CD4-positive, CD25-positive, alpha-beta regulatory T cell (primary cell): ENCODE measurements at places on chromosomes 7 and 10.

GRCh38 chr7:17166824-17167379 lies 131.6 kb upstream of the AHR start:
- no peak for DNase-seq

DNA sequence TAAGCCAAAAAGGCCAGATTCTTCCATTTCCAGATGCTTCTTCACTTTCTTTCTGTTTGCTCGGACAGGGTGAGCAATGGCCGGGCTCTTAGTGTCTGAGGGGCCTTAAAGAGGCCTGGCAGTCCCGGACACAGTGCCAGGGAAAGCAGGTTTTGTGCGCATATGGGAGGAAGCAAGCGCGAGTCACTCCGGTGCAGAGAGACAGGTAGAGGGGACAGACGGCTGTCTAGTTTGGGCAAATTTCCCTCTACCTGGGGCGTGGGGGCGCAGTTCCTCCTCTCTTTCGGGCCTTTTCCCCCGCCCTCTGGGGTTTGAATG lies 4.7 kb downstream of the NEUROD6 start:
- no peak for DNase-seq

DNA sequence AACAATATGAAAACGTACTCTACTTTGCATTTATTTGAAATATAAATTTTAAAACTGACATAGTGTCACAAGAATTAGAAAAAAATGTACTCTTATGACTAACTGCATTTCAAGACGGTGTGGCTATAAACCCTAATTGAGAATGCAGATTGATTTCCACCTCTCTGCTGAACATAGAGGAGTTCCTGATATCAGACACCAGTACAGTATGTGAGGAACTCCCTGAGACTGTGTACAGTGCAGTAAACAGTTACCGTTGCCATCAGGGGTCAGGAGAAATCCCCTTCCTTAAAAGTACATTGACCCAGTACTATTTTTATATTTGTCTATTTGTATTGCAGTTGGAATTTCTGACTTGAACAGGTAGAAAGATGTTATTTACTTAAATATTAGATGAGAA lies 61.8 kb upstream of the DKK1 start:
- DNase-seq = no peak

DNA sequence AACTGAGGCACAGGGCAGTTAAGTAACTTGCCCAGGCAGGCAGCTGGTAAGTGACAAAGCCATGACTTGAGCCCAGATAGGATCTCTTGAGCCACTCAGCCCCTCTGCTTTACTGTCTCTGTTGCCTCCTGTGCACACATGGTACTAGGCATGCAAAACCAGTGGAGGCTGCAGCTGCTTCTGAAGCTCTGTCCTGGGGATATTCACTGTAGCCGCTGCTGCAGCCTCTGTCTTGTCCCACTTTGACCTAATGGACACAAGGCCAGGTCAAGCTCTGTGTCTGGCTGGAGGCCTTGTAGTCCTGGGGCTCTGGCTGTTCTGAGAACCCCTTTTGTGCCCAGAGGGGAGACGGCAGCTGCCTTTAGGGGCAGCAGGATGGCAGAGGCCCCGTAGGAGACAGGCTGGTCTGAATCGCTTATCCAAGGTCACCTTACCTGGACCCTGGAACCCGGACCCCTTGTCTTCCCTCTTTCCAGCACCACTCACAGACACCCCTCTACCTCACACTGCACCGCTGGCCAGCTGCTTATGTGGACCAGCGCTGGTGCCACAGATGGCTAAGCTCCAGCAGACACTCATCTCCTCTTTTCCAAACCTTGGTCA lies 57.6 kb downstream of the TSPAN15 start:
- DNase-seq = no peak

DNA sequence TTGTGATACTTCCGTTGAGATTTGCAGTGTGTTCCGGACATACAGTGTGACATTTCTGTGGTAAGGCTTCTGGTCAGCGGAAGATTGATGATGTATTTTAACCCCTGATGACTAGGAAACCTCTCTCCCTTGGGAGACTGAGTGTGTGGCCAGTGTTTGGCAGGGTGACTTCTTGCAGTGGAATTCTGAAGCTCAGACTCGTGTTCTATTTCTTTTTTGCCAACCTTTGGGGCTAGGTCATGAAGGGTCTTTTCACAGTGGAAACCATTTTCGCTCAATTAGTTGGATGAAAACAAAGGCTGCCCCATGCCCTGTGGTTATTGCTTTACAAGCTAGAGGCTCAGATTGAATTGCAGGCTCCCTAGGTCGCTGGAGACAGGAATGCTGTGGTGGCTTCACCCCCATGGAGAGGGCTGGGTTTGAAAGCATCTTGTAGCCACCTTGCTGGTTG lies 288.9 kb downstream of the BBS9 start:
- DNase-seq = no peak

- no peak for DNase-seq
Observed at GRCh38 chr7:93636276-93636675, 61.8 kb upstream of the CALCR start.

DNA sequence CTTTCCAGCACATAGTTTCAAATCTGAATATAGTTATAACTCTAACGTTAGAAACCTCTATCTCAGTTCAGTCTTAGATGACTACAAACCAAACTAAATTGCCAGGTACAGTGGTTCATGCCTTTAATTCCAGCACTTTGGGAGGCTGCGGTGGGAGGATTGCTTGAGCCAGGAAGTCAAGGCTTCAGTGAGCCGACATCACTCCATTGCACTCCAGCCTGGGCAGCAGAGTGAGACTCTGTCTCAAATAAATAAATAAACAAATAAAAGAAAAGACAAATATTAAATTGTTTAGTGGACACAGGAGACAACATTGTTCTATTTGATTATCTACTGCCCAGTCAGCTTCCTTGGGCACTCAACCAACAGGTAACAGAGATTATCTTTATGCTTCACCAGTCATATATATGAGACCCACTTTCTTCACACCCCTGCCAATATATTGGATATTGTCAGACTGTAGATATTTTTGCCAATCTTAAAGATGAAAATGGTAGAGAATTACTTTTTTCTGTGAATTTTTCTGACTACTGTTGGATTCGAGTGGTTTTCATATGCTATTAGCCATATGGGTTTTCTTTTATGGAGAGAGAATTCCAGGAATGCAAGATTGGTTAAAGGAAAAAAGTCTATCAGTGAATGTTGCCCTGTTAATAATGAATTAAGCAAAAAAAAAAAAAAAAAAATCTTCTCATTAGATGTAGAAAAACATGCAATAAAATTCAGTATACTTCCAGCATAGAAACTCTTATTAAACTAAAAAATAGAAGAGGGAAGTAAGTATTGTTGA lies 16.0 kb downstream of the HDAC9 start:
- no peak for DNase-seq

GRCh38 chr7:93562936-93563335 lies 11.6 kb downstream of the CALCR start:
- DNase-seq = no peak

DNA sequence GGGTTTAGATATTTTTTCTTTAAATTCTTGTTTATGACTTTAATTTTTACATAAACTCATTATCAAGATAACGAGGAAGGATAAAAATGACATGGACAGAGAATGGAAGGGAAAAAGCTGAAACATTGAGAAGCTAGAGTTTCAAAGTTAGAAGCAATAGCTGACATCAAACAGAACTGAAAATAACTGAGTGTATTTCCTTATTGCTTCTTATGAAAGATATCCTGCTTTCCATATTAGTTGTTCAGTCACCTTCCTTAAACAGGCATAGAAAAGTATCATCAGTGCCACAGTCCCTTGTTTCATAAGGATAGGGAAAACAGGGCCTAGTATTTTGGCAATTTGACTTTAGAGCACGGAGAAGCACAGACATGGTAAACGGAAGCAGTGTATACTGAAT lies 460.5 kb upstream of the GHITM start:
- DNase-seq = no peak

DNA sequence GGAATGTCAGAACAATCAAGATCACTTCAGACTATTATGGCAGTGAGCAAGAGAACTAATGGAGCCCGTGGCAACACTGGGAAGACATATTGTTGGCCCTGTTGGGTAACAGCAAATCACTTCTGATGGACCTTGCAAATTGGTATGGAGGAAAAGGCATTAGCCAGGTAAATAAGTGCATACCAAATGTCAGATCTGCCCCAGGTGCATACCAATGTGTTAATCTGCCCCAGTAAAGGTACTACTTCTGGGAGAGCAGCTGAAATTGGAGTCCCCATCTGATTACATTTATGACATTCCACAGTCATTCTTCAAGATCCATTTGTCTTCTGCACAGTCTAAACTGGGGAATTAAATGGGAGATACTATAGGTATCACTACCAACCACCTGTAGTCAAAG lies 3.7 kb upstream of the SGMS1 start:
- DNase-seq = no peak

DNA sequence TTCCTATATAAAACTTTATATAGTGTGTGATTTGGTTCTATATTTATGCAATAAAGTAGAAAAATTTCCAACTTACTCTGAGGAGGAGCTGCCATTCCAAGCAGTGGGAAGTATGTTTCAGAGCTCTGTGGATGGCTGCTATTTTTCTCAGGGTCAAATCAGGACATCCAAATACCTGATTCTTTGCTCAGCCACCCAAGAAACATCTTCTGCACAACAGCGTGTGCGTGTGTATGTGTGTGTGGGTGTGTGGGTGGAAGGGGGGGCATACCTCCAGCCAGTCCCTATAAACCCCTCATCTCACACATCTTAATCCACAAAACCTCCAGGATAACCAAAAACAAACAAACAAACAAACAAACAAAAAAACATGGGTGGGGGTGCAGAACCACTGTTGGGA lies 66.3 kb upstream of the EMX2 start:
- no peak for DNase-seq

DNA sequence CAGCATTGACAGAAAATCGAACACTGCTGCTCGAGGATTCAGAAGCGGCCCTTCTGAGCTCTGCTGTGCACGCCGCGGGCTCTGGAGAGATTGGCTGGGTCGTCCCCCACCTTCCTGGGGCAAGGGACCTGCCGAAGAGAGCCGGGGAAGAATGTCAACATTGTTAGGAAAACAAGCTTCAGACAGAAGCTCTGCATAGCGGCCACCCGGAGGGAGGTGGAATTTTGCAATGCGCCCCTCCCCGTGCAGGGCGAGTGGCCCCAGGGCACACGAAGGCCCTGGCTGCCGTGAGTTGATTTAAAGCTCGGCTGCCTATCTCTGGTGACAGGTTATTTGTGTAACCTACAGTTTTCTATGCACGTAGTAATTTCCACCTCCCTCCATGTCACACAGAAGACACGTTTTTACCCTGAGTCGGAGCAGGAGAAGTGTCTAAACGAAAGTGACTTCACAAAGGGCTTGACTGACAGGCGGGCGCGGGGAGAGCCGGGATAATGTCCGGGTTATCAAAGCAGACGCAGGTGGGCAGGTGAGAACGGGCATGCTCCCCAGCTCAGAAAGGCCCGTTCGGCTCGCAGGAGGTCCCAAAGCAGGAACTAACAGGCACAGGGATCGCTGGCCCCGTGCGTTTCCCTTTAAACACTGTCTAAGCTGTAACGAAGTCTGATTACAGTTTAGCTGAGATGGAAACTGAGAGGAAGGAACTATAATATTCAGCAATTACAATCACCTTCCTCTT lies 84.6 kb downstream of the PDGFA start:
- DNase-seq = no peak

GRCh38 chr7:135726276-135726788 lies 1.7 kb downstream of the SLC13A4 start:
- no peak for DNase-seq

DNA sequence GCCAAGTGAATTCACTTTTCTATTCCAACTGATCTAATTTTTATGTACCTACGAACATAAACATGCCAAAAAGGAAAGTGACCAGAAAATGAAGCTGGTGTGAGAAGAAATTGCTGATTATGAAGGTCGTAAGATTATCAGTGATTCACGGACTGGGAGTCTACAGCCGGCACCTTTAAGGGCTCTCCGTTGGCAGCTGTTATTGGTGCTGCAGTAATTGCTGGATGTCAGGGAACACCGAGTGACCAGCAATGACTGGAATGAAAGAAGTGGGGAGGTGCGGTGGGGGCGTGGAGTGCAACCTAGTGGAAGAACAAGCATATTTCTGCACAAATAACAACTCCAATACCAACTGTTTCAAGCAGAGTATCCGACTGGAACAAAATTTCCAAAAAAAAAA lies 109.8 kb upstream of the TARP start:
- DNase-seq = no peak

DNA sequence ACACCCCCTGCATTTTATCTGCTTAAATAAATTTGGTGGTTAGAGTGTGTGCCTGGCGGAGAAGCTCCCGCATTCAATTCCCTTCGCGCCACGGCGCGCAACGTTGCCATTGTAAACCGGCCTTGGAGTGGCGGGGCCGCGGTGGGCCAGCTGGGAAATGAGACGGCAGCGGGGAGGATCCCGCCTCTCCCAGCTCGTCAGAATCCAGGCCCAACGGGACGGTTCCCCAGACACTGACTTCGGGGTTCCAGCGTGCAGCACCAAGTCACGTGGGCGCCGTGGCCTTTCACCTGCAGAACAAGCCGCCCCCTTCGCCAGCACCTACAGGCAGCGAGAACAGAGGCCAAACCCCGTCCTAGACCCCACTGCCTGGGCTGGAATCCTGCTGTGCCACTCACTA lies 103.4 kb downstream of the GRID1 start:
- no peak for DNase-seq

GRCh38 chr10:114881901-114882300 lies 56.1 kb upstream of the TRUB1 start:
- DNase-seq = no peak

GRCh38 chr10:53697038-53697437 lies 924.5 kb upstream of the MBL2 start:
- no peak for DNase-seq

- no peak for DNase-seq
Observed at GRCh38 chr7:117974891-117975290, 101.7 kb upstream of the CTTNBP2 start.

- DNase-seq = no peak
Observed at GRCh38 chr7:137434946-137435345, 91.4 kb upstream of the PTN start.

DNA sequence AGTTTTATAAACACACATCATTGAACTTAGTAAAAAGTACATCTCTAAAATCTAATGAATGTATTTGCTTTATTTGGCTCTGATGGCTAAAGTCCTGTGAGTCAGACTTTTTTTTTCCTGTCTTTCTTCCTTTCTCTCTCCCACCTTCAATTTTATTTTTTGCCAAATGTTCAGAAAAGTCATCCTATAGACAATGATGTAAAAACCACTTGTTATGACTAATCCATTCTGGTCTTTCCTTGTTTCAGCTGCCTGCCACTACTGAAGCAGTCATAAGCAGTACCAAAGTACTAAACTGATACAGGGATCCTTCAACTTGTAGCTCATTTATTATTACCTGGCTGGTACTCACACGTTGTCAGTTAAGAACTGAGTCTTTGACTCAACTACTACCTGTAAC lies 23.9 kb downstream of the HECTD2 start:
- DNase-seq = no peak

GRCh38 chr10:94042001-94042833 lies 48.5 kb downstream of the PLCE1 start:
- DNase-seq = no peak

- DNase-seq = no peak
Observed at GRCh38 chr7:154860621-154861375, 142.1 kb downstream of the PAXIP1 start.
